Testis (tissue), 5 donors: ENCODE measurements at places on chromosomes 2 and 18. TPM values are rescaled to one million over a fixed set of nuclear protein-coding genes. Genes with fewer than 3 reads are reported as not detected.

- DNase-seq = peak; percentile 51
Observed at GRCh38 chr2:8615576-8616281, 66.1 kb upstream of the ID2 start.

The CRYGD gene
- total RNA-seq = not detected

The CDH20 gene
- total RNA-seq = 0.37 TPM

GRCh38 chr2:240720686-240721595 is 29.3 kb downstream of the AQP12A start:
- DNase-seq = no peak

The GULP1 gene
- 90.3 TPM for total RNA-seq

The NOSTRIN gene
- 99.8 TPM for total RNA-seq

- no peak for DNase-seq
Observed at GRCh38 chr18:35071819-35072247, 30.6 kb downstream of the MAPRE2 start.

The CCDC141 gene
- total RNA-seq = 17.8 TPM

The OSR1 gene
- 27.7 TPM for total RNA-seq

DNA sequence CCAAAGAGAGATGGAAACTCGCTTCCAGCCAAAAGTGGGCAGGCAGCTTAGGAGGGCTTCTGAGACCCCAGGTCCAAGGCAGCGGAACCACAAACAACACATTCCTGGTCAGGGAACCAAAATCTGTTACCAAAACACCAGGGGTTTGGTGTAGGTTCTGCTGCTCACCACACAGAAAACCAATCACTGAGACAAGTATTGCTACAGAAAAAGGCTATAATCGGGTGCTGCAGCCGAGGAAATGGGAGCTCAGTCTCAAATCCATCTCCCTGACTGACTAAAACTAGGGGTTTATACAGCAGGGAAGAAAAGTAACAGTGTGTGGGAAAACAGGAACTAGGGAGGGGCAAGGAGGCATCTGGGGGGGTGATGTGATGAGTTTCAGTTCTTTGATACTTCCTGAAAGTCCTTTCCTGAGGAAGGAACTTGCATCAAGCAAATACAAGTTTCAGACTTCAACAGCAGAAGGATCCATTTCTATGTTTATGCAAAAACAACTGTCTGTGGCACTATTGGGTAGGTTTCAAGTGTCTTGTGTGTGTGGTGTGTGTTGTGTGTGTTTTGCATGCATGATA is 108.0 kb downstream of the FAM168B start:
- DNase-seq = no peak

DNA sequence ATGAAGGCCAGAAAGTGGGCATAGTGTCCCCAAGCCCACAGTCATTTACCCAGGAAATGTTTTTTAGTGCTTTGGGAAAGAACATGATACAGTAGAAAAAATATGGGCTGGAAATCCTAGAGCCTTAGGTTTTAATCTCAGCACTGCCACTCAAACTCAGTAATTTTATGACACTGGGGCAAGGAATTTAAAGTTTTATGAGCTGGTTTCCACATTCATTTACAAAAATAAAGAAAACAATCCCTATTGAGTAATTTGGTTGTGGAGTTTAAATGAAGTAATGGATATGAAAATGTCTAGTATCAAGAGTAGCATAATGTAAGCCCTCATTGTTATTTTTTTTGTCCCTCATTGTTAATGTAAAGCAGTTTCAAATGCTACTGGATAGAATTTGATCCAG is 51.5 kb upstream of the FRZB start:
- no peak for DNase-seq

The C2orf66 gene
- total RNA-seq = not detected

The EFHD1 gene
- total RNA-seq = 22.9 TPM
